ENCODE measurements at places on chromosomes 5 and 9.
A peak's percentile ranks its signal among the peaks of the same experiment; 100 is the strongest.

- DNase-seq = no peak
Observed at GRCh38 chr9:87655731-87656130, 70.2 kb upstream of the CTSL start.

DNA sequence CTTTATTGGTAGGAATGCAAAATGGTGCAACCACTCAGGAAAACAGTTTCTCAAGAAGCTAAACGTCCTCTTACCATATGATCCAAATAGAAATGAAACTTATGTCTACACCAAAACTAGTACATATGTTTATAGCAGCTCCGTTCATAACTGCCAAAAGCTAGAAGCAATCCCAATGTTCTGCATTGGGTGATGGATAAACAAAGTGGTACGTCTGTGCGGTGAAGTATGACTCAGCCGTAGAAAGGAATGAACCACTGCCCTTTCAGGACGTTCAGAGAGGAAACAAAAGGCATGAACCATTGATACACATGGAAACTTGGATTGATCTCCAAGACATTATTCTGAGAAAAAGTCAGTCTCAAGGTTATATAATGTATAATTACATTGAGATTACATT lies 27.6 kb downstream of the HNRNPH1 start:
- peak; percentile 91 for DNase-seq

DNA sequence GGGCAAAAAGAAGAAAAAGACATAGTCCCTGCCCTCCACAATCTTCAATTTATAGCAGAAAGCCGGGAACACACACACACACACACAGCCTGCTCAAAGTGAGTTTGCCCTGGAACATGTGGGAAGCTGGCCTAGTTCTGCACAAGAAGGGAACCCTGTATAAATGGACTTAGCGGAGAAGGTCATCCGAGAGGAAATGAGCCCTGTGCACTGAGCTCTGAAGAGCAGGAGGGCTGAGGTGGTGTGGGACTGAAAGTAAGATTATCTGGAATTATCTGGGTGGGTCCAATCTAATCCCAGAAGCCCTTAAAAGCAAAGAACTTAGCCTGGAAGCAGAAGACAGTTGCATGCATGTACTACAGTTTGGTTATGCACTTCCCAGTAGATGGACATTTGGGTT lies 90.0 kb upstream of the CTSV start:
- no peak for DNase-seq

- no peak for DNase-seq
Observed at GRCh38 chr9:112401175-112401815, 21.4 kb downstream of the HSDL2 start.

DNA sequence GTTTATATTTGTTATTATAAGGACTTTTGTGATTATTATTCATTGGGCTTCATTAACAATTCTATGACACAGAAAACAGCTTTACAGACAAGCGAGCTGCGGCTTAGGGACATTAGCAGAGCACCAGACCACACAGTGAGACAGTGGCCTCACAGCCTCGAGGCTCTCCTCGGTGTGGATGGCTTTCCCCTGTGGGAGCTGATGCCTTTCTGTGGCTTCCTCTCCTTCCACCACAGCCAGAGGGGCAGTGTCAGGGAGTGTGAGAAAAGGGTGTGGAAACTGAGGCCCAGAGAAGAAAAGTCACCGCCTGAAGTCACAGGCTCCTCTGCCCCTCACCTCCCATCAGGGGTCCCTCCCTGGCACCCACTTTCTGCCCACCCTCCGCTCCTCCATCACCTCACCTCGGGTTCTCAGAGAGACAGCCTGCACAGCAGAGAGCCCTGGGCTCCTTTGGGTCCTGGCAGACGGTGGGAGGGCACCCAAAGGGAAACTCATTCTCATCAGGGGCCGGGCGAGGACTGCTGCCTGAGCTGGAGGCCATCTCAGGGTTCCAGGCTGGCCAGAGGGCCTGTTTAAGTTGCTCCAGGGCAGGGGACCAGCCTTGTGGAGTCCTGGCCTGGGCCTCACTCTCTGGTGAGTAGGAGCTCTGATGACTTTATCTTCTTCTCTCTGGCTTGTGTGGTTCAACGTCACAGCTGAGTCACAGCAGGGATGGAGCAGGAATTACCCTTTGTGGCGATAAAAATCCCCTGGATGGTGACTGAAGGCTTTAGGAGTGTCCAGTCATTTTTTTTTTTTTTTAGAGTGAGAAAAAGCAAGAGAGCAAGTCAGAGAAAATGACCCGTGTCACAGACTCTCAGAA lies 830 bp downstream of the TRAF1 start:
- DNase-seq = peak; percentile 92

GRCh38 chr9:132698989-132699388 lies 28.7 kb downstream of the GTF3C4 start:
- peak; percentile 25 for DNase-seq

DNA sequence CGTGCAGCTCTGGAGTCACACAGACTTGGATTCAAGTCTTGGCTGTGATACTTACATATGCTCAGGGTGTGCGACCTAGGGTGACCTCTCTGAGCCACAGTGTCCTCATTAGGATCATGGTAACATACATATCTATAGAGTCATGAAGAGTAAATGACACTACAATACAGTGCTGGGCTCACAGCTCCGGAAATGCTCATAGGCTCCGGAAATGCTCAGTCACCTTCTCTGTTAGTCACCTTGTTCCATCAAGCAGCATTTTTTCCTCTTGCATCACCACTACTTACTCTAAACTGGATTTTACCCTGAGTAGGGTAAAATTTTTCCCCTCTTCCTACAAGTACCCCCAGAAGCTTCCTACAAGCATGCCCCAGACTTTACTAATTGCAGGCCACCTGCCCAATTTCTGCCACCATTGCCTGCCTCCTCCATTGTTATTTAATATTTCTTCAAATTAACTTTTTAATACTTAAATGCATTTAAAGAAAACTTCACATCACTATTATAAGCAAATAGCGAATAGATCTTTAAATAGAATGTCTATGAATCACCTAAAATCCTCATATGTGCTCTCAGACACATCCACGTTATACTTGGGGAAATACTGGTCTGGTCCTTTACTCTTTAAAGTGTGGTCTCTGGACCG lies 147.6 kb upstream of the SPRY4 start:
- peak; percentile 95 for DNase-seq

DNA sequence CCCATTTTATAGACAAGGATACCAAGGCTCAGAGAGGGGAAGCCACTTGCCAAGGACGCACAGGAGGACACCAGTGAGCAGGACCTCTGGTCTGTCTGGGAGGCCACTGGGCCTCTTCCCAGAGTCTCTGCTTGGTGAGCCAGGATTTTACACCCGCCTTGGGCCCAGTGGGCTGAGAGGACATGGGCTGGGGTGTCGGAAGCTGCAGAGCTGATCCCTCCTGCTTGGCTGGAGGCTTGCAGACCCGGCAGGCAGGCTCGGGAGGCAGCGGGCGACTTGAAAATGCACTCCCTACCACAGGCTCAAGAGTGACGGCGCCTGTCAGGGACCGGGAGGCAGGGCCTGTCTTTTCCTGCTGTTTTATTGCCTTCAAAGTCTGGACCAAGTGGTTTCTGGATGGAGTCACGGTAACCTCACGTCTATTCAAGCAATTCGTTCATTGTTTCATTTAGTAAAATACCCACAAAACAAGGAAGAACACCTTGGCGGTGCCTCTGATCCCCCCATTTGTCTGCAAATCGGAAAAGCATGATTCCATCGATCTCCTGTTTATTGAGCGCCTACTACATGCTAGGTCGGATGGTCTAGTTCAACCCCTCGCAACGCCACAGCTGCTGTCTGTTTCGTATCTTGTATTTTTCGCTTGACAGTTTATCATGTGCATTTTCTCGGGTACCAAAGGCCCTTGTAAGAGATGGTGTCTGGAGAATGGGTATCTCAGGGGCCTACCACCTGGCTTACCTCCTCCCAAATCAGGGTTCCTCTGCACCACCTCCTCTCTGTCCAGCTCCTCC lies 108.1 kb upstream of the IER5L start:
- DNase-seq = no peak
